ENCODE measurements at places on chromosomes 16 and 17. TPM values are rescaled to one million over a fixed set of nuclear protein-coding genes. Genes with fewer than 3 reads are reported as not detected.

GFAP gene
- total RNA-seq = not detected

TBC1D3E gene
- not detected for total RNA-seq

GRCh38 chr16:4891097-4891885 lies 44.0 kb downstream of the UBN1 start:
- no peak for DNase-seq
- H3K4me1 ChIP-seq = no peaks in the 10 kb centered on the region
- no peak overlapping the region for H3K27ac ChIP-seq
- peaks cover 7% of the 10 kb centered on the region for H3K36me3 ChIP-seq
- H3K27me3 ChIP-seq = no peaks in the 10 kb centered on the region

GRCh38 chr16:29111421-29111820 lies 126.6 kb downstream of the LAT start:
- no peaks in the 10 kb centered on the region for H3K4me1 ChIP-seq
- H3K27me3 ChIP-seq = no peaks in the 10 kb centered on the region
- no peak overlapping the region for H3K4me3 ChIP-seq
- no peak overlapping the region for H3K27ac ChIP-seq

DNA sequence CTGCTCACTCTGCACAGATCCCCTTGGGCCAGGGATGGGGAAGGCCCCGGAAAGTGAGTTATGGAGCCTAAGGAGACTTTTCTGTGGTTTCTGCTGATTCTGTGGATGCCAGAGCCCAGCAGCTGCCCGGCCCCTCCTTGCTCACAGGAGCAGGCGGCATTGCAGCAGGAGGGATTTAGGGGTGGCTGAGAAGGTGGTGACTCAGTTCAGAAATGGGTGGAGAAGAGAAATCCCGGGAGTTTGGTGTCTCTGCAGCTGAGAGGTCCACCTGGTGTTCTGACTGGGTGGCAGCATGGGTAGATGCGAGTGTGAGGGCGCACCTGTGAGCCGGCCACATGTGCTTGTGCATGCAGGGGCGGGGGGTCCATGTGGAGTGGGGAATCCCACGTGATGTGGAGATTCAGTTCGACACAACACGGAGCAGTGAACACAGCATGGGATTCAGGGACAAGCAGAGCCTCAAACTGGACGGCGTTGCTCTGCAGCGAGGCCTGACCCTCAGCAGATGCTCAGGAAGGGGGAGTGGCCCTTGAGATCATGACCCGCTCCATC lies 16.0 kb upstream of the SPPL2C start:
- no peak overlapping the region for H3K27ac ChIP-seq
- H3K4me3 ChIP-seq = no peak overlapping the region

KRTAP2-2 gene
- total RNA-seq = not detected

HSD11B2 gene
- total RNA-seq = not detected

SLC2A4 gene
- not detected for total RNA-seq

GRCh38 chr16:81632392-81633146 lies 146.5 kb upstream of the PLCG2 start:
- peaks cover 6% of the 10 kb centered on the region for H3K4me1 ChIP-seq
- peak; percentile 46 for DNase-seq
- H3K4me3 ChIP-seq = no peak overlapping the region
- H3K27me3 ChIP-seq = no peaks in the 10 kb centered on the region
- H3K27ac ChIP-seq = no peak overlapping the region
- H3K36me3 ChIP-seq = no peaks in the 10 kb centered on the region

PRDM7 gene
- not detected for total RNA-seq

GRCh38 chr16:86019446-86020047 lies 120.6 kb downstream of the IRF8 start:
- H3K4me1 ChIP-seq = no peaks in the 10 kb centered on the region
- peaks cover 34% of the 10 kb centered on the region for H3K27me3 ChIP-seq
- H3K36me3 ChIP-seq = no peaks in the 10 kb centered on the region
- H3K4me3 ChIP-seq = no peak overlapping the region
- no peak for DNase-seq

DNA sequence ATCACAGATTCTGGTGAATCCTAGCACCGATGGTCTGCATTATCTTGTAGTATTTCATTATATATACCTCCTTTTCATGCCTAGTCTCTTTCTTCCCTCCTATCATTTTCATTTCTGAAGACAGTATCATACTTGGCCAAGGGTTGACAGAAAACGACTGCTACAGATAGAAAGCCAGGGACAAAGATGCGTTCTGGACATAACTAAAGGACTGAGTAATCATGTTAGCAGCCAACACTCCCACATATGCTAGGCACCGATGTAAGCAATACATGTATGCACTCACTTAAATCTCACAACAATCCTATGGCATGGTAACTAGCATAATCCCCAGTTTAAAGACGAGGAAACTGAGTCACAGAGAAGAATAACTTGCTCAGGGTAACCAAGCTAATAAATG lies 22.9 kb downstream of the RDM1 start:
- H3K36me3 ChIP-seq = no peaks in the 10 kb centered on the region
- H3K4me1 ChIP-seq = peaks cover 9% of the 10 kb centered on the region
- DNase-seq = peak; percentile 41
- H3K27me3 ChIP-seq = no peaks in the 10 kb centered on the region
- no peak overlapping the region for H3K4me3 ChIP-seq

- no peak for DNase-seq
- H3K27me3 ChIP-seq = no peaks in the 10 kb centered on the region
- no peak overlapping the region for H3K27ac ChIP-seq
- no peak overlapping the region for H3K4me3 ChIP-seq
These were observed 38.1 kb downstream of the CDRT15 start for GRCh38 chr17:14198575-14198974.

GRCh38 chr16:65002265-65002664 lies 119.6 kb downstream of the CDH11 start:
- H3K4me3 ChIP-seq = no peak overlapping the region
- no peaks in the 10 kb centered on the region for H3K27me3 ChIP-seq
- DNase-seq = peak; percentile 65
- H3K36me3 ChIP-seq = peaks cover 84% of the 10 kb centered on the region

KRTAP4-5 gene
- not detected for total RNA-seq

KRTAP9-3 gene
- not detected for total RNA-seq

PPP1R27 gene
- total RNA-seq = not detected

OR3A2 gene
- not detected for total RNA-seq

- no peak for DNase-seq
- H3K4me3 ChIP-seq = no peak overlapping the region
- no peak overlapping the region for H3K27ac ChIP-seq
- H3K27me3 ChIP-seq = 0 out of 2 replicates have a peak, but pooled peaks cover 11% of the 10 kb centered on the region
- H3K4me1 ChIP-seq = no peaks in the 10 kb centered on the region
These were observed 26.1 kb downstream of the RAP1GAP2 start for GRCh38 chr17:2822358-2822757.

DNA sequence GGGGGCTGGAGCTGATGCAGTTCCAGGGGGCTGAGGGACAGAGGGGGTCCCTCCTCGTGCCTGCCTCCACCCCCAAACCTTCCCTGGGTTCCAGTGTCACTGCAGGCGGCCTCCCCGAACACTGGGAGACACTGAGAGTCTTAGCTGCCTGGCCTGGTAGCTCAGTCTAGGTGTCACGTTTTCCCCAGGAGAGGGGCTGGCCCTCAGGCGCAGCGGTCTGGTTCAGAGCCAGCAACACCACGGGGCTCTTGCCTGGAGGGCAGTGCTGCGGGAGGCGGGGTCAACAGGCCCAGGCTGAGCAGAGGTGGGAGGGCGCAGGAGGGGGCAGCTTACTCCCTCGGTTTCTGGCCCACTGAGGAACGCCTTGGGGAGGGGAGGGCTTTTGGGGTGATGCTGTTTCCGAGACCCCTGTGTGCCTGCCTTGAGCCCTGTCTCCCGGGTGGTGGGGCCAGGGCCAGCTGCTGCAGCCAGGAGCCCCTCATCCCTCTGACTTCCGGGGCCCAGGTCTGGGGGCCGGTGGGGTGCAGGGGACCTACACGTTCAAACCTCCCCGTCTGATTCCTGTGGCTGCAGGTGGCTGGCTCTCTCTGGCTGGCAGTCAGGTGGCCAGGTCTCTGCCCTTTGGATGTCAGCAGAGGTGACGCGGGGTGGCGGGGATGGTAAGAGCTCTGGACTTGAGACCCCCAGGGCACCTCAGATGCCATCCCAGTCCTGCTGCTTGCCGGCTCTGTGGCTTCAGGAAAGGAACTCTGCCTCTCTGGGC lies 89.3 kb upstream of the GSE1 start:
- H3K4me3 ChIP-seq = no peak overlapping the region
- no peaks in the 10 kb centered on the region for H3K36me3 ChIP-seq
- DNase-seq = no peak
- H3K27ac ChIP-seq = no peak overlapping the region

DNA sequence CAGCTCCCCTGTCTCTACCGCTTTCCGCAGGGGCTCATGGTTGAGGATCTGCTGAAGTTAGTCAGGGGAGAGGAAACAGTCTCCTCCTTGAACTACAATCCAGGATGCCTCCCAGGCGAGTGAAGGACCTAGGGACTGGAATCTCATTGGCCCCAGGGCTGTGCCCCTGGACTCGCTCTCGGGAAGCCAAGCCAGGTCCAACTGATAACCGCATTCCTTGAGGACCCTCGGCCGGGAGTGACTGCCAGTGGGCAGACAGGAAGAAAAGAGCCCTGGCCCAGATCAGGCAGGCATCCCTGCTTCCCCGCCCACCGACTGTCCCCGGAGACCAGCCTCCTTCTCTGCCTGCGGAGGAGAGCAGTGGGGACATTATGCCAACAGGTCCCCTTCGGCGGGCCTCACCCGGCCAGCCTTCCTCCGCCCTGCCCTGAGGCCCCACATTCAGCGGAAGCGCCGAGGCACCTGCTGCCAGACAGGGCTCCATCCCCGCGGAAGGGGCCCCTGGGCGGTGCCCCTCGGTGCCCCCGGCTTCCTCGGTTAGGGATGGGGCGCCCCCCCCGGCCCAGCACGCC lies 776 bp downstream of the LRRC75A start:
- DNase-seq = no peak
- no peak overlapping the region for H3K27ac ChIP-seq
- peaks cover 30% of the 10 kb centered on the region for H3K27me3 ChIP-seq
- peaks cover 6% of the 10 kb centered on the region for H3K4me1 ChIP-seq

- H3K4me1 ChIP-seq = peaks cover 9% of the 10 kb centered on the region
- DNase-seq = peak; percentile 66
These were observed 150.5 kb upstream of the SOX9 start for GRCh38 chr17:71970312-71970711.

- peaks cover 15% of the 10 kb centered on the region for H3K4me1 ChIP-seq
- H3K36me3 ChIP-seq = no peaks in the 10 kb centered on the region
- DNase-seq = peak; percentile 92
- peak overlapping the region; percentile 37 for H3K27ac ChIP-seq
- no peak overlapping the region for H3K4me3 ChIP-seq
- no peaks in the 10 kb centered on the region for H3K27me3 ChIP-seq
These were observed 71.5 kb downstream of the RAP1GAP2 start for GRCh38 chr17:2867441-2868424.

- no peaks in the 10 kb centered on the region for H3K4me1 ChIP-seq
- H3K4me3 ChIP-seq = no peak overlapping the region
- no peak overlapping the region for H3K27ac ChIP-seq
- H3K27me3 ChIP-seq = 0 out of 2 replicates have a peak, but pooled peaks cover 4% of the 10 kb centered on the region
- DNase-seq = no peak
- no peaks in the 10 kb centered on the region for H3K36me3 ChIP-seq
These were observed 2.6 kb upstream of the KRT35 start for GRCh38 chr17:41483531-41483930.

DNA sequence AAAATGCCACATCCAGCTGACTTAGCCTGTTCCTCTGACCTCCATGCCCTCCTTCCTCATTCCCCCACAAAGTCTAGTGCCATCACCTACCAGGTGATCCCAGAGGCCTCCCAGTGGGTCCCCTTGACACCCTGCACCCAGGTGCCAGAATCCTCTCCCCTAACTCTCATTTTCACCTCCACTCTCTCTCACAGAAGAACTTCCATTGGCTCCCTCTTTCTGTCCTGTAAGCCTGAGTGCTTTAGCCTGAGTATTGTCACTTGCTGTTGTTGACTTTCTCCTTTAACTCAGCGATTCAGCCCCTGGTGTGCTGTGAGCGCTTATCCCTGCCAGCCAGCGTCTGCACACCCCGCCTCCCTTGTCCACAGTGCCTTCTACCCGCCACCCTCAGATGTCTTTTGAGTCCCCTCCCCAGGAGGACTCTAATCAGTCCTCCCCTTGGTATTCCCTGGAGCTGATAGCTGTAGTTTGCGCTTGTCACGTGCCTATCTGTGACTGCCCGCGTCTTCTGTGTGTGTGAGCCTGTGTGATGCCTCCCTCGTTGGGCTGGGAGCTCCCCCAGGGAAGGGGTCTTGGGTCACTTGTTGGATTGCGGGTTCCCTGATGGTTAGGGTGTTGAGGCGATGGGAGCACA lies 31.9 kb downstream of the ARHGAP23 start:
- H3K36me3 ChIP-seq = peaks cover 13% of the 10 kb centered on the region
- H3K4me3 ChIP-seq = no peak overlapping the region
- H3K4me1 ChIP-seq = peaks cover 28% of the 10 kb centered on the region
- no peaks in the 10 kb centered on the region for H3K27me3 ChIP-seq
